ENCODE measurements at places on chromosomes 2 and 18.

- DNase-seq = no peak
Measured at GRCh38 chr2:207934720-207935119, 90.6 kb downstream of the PLEKHM3 start.

GRCh38 chr2:141957321-141957720 is 173.5 kb downstream of the LRP1B start:
- no peak for DNase-seq

GRCh38 chr2:64639691-64640090 is 14.0 kb downstream of the SERTAD2 start:
- no peak for DNase-seq

DNA sequence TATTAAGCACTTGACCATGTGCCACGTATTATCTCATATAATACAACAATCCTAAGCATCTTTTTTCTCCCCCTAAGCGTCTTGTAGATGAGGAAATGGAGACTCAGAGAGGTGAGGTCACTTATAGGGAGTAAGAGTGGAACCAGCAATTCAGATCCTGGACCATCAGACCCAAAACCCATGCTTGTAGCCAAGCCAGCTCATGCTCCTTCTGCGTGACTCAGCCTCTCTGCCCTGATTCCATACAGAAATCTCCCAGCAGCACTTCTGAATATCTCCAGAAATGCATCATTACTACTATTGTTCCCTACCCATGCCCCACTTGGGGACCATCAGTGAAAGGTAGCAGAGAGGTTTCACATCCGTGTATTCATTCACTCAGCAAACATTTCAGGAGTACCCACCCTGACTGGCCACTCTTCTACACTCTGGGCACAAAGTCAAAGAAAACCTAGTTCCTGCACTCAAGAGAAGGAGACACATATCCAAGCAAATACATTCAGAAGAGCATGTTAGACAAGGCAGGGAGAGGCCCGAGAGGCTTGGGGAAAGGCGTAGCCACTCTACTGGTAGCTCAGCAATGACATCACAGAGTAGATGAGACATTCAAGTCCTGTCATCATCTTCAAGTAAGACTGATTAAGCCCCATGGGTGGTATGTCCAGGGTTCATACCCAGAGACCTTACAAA is 141.9 kb downstream of the MTCL1 start:
- DNase-seq = no peak

DNA sequence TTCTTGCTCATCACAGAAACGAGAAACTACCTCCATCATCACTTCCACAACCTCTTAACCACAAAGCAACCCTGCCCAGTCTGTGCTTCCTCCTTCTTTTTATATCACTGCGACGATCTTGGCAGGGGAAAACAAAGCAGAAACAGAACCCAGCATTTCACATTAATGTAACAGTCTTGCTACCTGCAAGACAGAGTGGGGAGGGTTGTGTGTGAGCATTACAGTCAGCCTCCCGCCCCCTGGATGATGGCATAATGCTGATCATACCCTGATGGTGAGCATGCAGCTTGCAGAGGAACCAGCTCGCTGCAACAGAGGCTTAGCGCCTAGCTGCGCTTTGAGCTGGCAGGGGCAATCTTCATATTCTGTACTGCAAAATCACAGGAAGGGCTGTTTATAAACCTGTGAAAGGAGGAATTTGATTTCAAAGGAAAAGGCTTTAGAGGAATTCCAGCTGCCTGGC is 376.1 kb downstream of the IRS1 start:
- no peak for DNase-seq

GRCh38 chr2:241730671-241731293 is 3.6 kb upstream of the D2HGDH start:
- no peak for DNase-seq

- DNase-seq = no peak
Measured at GRCh38 chr2:54508541-54508940, 52.4 kb downstream of the SPTBN1 start.

DNA sequence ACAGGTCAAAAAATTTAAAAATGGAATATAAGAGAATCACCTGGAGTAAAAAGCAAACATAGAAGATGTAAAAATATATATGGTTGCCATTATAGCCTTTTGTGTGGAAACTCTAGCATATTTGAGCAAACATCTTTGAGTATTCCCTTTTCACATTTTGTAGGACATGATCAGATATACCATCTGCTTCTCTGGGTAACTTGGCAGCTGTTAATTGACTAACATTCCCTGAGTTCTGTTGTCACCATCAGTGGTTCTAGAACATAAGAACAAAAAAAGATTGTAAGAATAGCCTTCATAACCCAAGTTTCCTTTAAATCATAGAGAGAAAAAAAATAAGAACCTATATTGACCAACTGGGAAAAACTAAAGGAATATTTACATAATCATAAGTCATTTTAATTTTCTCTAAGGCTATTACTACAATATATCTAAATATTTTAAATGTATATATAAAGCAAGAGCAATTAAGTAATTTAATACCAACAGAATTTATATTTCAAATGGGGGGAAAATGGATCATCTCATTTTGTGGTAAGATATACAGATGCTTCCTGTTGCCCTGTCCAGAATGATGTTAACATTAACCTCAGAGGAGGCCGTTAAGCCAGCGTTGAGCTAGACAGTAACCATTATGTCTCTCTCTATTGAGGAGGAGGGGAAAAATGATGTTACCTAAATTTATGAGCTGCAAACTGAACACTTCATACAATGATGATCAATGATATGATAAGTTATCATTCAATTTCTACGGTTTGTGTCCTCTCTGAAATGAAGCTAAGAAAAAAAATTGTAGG is 9.8 kb upstream of the INO80D start:
- no peak for DNase-seq

GRCh38 chr2:51535763-51536162 is 503.8 kb upstream of the NRXN1 start:
- DNase-seq = no peak

- no peak for DNase-seq
Measured at GRCh38 chr2:46989491-46990230, 74.1 kb upstream of the MCFD2 start.

DNA sequence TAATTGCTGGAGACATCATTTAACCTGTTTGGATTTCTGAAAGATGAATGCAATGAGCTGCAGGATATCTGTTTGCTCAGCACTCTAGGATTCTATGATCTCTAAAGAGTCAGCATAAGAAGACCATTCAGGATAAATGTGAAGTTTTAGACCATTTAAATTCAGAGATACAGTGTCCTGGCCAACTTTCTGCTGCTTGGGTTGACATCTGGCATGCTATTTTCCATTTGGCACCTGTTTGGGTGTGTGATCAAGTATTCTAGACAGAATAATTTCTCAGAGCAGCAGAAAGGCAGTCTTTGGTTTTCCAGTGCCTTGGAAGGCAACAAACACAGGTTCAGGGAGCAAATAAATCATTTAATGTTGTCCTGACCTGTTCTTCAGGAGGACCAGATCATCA is 144.8 kb upstream of the NDUFV2 start:
- DNase-seq = no peak

DNA sequence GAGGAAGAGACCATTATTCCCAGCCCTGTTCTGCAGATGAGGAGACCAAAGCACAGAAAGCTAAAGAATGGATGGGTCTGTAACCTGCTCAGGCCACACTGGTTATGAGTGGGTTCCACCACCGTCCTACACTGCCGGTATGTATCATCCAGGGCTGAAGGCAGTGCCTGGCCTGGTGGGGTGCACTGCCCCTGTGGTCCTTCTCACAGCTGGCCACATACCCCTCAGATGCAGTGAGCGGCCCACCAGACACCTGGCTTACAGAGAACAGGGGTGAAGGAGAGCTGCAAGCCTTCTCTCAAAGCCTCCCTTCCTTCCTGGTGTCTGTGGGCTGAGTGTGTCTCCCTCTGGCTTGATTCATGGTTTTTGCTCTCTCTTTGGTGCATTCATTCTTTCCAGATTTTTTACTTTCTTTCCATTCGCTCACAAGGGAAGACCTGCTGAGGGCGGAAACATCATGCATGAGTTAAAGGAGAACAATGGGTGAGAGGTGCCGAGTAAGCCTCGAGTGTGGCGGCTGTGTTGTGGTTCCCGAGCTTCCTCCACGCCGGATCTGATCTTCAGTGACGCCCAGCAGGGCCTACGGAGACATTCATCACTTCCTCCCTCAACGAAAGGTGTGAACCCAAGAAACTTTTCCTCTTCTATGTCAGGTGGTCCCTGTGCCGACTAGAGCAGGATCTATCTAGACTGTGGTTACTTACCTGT is 62.1 kb upstream of the REL start:
- DNase-seq = no peak
